CD4-positive, alpha-beta T cell treated with Interleukin-2 at 100 ng/mL for 4 hours (primary cell): ENCODE measurements at places on chromosomes 13 and 19.

DNA sequence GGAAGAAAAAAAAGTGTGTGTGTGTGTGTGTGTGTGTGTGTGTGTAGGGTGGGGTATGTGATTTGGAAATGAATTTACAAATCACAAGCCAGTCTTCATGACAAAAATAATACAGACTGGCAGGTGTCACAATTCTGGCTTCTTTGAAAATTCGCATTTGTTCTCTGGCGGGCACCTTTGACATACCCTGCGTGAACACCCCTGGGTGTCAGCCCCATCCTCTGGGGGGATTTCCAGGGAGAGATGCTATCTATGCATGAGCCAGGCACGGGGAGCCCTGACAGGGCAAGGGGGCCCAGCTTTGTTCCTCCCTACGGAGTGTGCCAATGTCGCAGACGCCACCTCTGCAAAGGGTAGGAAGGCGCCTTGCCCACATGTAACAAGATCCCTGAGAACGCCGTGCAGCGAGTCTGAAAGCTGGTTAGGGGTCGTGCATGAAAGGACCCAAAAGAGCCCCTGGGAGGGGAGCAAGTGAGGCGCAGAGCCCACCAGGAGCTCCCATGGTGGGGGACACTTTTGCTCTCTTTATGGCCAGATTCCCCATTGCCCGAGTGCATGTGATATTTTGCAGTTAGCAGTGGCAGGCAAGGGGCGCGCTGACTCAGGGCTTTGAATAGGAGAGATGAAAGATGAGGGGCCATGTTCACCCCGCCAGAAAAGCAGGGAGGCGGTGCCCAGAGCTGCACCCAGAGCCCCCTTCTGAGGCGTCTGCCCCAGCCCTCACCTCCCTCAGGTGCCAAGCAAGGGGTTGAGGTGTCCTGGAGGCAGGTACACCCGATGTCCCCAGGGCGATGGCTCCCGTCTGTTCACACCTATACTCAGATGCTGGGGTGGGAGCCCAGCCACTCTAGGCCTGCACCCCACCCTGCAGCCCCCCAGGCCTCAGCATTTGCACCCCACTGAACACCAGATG lies 45.3 kb downstream of the KLF2 start:
- peak; percentile 92 for DNase-seq

- DNase-seq: no peak
Observed at GRCh38 chr19:4388337-4389063, 11.8 kb downstream of the SH3GL1 start.

- DNase-seq: no peak
Observed at GRCh38 chr13:91074091-91074490, 273.4 kb upstream of the MIR17HG start.

- DNase-seq: no peak
Observed at GRCh38 chr19:13859361-13859880, 17.5 kb upstream of the NANOS3 start.

GRCh38 chr13:19185086-19185864 lies 3.7 kb upstream of the TUBA3C start:
- no peak for DNase-seq

DNA sequence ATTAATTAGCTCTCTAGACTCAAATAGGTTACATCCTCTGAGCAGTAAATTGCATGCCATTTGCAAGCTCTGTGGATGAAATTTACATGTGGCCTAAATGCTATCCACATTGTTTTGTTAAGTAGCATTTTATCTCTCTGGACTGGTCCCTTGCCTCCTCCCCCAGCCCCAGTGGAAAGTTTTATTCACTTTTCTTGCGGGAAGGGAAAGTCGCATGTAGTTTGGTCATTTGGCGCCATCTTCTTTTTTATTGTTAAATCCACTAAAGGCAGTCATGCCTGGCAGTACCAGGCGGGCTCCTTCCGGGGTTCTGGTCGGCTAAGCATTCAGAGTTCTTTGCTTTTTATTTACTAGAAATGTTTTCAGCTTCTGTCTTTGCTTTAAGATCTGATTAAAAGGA lies 188.7 kb downstream of the TM9SF2 start:
- DNase-seq: no peak

DNA sequence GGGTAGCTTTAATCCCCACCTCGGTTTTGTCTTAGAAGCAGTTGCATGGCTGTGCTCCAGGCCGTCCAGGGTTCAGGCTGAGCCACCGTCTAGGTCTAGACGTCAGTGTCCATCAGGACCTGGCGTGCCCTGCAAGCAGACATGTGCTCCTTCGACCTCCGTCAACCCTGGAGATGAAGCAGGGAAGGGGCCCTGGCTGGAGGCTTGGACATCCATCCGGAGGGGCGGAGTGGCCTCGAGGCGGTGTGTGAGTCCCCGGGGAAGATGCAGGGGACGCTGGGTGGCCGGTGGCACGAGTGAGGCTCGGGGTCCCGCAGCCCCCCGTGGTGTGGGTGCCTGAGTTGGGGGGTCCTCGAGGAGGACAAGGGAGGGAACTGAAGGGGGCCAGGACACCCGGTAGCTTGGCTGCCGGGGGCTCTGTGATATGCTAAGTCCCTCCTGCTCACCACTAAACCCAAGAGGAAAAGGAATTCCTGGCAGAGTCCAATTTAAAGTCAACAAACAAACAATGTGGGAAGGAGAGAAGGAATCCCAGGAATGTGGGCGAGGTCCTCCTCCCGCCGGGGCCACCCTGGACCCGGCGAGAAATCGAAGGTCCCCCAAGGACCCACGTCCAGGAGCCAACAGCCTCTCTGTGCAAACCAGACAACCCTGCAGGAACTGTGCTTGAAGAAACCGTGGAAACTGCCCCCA lies 14.9 kb upstream of the PTBP1 start:
- DNase-seq: no peak

DNA sequence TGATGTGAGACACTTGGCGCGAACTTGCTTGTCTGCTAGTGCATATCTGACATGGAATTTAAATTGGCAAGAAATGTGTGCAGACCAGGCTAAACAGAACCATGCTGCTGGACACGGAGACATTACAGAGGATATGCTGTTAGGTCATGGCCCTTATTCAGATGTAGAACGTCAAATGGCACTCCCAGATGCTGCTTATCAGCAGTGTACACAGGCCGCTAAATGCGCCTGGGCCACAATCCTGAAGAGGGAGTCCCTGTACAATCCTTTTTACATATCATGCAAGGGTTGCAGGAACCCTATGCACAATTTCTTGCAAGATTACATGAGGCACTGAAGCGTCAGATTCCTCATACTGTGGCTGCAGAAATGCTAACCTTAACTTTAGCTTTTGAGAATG lies 9.3 kb downstream of the ZNF350 start:
- DNase-seq: no peak

DNA sequence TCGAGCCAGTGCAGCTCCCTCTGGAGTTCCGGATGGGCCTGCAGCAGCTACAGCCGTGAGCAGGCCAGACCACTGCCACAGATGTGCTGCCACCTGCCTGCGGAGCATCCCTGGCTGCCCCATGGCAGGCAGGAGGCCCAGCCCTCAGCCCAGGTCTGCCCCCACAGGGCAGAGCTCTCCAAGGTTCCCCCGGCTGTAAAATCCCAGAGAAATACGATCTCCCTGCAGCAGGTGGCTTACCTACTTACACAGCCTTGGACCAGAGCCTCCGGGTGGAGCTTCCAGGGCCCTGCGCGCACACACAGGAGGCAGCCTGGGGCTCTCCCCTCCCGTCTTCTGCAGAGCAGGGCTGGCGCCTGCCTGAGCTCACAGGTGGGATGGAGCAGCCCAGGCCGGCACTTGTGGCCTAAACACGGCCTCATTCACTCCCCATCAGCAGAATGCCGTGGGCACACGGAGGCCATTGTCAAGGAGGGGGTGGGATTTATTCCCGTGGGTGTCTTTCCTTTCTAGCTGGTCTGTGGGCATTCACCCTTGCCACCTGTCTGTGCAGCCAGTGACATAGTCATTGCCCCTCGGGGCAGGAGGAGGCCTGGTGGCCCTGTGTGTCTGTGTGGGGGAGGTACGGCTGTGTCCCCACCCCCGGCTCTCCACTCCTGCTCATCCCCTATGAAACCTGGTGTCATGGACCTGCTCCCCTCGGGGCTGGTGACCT lies 118.0 kb downstream of the KDM4B start:
- DNase-seq: no peak

DNA sequence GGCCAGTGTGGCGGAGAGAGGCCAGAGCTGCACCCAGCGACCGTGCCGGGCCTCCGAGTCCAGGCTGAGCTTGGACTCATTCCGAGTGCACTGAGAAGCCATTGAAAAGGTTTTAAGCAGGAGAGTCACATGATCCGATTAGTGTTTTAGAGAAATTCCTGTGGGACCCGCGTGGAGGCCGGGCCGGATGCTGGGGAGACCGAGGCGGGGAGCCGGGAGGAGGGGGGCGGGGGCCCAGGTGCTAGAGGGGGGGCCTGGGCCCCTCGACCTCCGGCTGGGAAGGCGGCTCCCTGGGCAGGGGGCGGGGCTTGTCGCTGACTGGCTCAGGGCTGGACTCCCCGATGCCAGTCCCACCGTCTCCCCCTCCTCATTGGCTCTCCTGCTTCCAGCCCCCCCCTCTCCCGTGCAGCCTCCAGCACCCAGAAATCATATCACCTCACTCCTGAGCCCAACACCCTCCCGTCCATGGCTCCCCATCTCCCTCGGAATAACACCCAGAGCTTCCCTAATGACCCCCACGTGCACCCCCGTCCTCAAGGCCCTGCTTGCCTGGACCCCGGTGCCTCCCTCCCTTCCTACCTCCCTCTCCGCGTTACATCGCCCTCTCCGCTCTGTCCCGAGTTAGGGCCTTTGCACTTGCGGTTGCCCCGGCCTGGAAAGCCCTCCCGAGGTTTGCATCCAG lies 5.2 kb upstream of the ZNF579 start:
- no peak for DNase-seq

GRCh38 chr13:31598990-31599389 lies 140.3 kb upstream of the RXFP2 start:
- DNase-seq: no peak

GRCh38 chr13:42602906-42603305 lies 29.0 kb downstream of the TNFSF11 start:
- no peak for DNase-seq

DNA sequence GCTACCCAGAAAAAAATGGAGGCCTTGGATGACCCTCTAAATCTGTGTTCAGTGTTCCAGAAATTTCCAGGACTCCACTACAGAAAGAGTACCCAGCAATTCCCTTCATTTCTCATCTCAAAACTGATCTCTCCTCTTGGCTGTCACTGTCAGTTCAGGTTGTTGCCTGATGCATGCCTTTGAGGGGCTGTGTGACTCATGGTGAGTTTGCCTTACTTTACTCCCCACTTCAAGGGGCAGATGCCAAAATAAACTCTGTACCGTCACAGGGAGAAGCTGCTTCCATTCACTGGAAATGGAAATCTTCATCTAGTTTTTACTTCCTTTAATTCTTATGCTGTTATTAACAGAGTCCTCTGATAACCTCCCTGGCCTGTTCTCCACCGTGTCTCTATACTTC lies 1075.0 kb downstream of the DIAPH3 start:
- no peak for DNase-seq

DNA sequence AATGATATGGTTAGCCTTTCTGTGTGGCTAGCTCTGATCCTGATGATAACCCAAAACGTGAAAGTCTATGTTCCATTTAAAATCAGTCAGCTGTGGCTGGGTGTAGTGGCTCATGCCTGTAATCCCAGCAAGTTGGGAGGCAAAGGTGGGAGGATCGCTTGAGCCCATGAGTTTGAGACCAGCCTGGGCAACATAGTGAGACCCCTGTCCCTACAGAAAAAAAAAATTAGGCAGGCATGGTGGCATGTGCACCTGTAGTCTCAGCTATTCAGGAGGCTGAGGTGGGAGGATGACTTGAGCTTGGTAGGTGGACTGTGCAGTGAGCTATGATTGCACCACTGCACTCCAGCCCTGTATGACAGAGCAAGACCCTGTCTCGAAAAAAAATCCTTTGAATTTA lies 1.1 kb upstream of the EID2B start:
- no peak for DNase-seq

- DNase-seq: peak; percentile 83
Observed at GRCh38 chr19:41934849-41935374, 6.7 kb upstream of the ERFL start.

DNA sequence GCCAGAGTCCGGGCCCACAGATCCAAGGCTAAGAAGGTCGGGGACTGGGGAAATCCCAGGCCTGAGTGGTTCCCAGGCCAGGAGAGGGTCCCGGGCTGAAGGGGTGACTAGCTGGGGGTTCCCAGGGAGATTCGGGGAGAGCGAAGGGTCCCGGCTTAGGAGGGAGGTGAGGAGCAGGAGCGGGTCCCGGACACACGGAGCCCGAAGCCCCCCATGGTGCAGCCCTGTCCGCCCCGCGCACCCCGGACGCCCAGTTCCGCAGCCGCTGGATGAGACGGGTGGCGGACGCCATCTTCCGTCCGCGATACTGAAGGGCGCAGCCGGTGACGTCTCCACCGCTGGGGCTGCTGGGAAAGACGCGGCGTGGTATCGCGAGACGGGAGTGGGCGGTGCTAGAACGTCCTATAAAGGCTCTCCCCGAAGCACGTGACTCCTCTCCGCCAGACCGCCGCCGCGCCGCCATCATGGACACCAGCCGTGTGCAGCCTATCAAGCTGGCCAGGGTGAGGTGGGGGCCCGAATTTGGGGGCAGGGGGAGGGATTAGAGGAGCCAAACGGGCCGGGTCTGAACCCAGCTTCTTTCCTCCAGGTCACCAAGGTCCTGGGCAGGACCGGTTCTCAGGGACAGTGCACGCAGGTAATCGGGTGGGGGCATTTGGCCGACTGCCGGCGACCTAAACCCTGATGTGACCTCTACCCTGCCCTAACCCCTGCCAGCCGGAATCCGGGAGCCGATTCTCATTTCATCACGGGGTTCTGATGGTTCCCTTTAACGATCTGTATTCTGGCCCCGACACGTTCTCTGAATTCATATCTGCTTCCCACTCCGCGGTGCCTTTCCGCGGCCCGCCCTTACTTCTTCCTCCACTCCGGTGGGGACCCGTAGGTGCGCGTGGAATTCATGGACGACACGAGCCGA lies at the start of the genes NDUFA7 and RPS28:
NDUFA7 (minus strand) TSS at position 309 of the 919 bp plus-strand sequence; CDS start at position 292, 17 bp downstream.
RPS28 (plus strand) TSS at position 430 of the 919 bp plus-strand sequence; CDS start at position 465, 35 bp downstream.
- peak; percentile 98 for DNase-seq

- peak; percentile 34 for DNase-seq
Observed at GRCh38 chr13:99655351-99656091, 154.2 kb downstream of the TM9SF2 start.

GRCh38 chr13:114010401-114011101 lies 36.7 kb upstream of the C13orf46 start:
- DNase-seq: no peak

- DNase-seq: no peak
Observed at GRCh38 chr13:101648766-101649487, 196.5 kb downstream of the ITGBL1 start.

DNA sequence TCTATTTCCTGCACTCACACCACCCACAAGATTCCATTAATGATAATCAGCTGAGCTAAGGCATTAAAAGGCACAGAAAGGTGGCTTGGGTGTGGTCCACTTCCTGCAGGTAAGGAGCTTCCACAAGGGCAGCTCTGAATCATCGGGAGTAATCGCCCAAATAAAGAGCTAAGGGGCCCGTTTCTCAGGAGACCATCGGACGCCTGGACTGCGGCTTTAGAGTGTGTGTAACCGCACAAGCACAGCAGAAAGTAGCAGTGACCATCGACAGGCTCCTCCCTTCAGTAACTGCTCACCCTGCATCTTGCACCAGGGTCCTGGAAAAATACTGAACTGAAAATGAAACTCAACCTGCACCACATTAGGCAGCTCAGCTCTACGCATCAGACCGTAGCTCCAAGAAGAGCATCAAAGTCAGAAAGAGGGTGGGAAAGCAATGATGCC lies 6.0 kb downstream of the STK24 start:
- peak; percentile 58 for DNase-seq

- no peak for DNase-seq
Observed at GRCh38 chr19:51610576-51610975, 19.6 kb downstream of the SIGLEC5 start.
